ENCODE measurements at places on chromosomes 12 and 14. TPM values are rescaled to one million over a fixed set of nuclear protein-coding genes. Genes with fewer than 3 reads are reported as not detected.

- no peak overlapping the region for H3K27ac ChIP-seq
- no peaks in the 10 kb centered on the region for H3K4me1 ChIP-seq
- no peak for DNase-seq
- H3K36me3 ChIP-seq: no peaks in the 10 kb centered on the region
- no peak overlapping the region for H3K4me3 ChIP-seq
These were observed 191.1 kb downstream of the TMX1 start for GRCh38 chr14:51431033-51431709.

DNA sequence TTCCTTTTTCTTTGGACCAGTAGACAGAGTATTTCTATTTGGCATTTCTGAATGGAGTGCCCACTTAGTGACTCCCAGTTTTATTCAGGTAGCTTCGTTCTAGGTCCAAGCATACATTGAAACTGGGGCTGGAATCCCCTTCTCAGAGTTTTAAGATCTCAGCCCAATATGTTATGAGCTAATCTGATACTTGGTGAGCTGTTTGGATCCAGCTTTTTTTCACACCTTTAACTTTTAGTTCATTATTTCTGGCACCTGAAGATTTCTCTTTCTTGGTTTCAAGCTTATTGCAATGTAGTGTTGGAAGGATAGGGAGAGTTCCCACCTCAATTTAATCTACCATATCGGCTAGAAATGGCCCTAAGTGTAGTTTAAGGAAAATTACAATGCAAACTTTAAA is 53.5 kb upstream of the CCDC198 start:
- H3K4me1 ChIP-seq: no peaks in the 10 kb centered on the region
- no peak overlapping the region for H3K27ac ChIP-seq
- H3K36me3 ChIP-seq: no peaks in the 10 kb centered on the region
- H3K27me3 ChIP-seq: no peaks in the 10 kb centered on the region
- no peak for DNase-seq

The ABHD12B gene
- not detected for total RNA-seq

The BATF gene
- total RNA-seq: 107 TPM

The B4GALNT1 gene
- total RNA-seq: 0.38 TPM

The TNFRSF1A gene
- 16.5 TPM for total RNA-seq

The KRT5 gene
- total RNA-seq: not detected

Measured in GM12878 (cell line).